Activated CD4-positive, alpha-beta T cell treated with anti-CD3 and anti-CD28 coated beads, Interleukin-2, amount 10 ng/mL, durations not matched to agents 24 days and 14 days (primary cell): ENCODE measurements at places on chromosomes 11 and 22.
A peak's percentile ranks its signal among the peaks of the same experiment; 100 is the strongest.

- no peak overlapping the region for H3K27ac ChIP-seq
- H3K27me3 ChIP-seq: no peaks in the 10 kb centered on the region
- H3K4me1 ChIP-seq: no peaks in the 10 kb centered on the region
- H3K4me3 ChIP-seq: no peak overlapping the region
- no peak for DNase-seq
Observed at GRCh38 chr11:2036863-2037486, 39.3 kb upstream of the H19 start.

DNA sequence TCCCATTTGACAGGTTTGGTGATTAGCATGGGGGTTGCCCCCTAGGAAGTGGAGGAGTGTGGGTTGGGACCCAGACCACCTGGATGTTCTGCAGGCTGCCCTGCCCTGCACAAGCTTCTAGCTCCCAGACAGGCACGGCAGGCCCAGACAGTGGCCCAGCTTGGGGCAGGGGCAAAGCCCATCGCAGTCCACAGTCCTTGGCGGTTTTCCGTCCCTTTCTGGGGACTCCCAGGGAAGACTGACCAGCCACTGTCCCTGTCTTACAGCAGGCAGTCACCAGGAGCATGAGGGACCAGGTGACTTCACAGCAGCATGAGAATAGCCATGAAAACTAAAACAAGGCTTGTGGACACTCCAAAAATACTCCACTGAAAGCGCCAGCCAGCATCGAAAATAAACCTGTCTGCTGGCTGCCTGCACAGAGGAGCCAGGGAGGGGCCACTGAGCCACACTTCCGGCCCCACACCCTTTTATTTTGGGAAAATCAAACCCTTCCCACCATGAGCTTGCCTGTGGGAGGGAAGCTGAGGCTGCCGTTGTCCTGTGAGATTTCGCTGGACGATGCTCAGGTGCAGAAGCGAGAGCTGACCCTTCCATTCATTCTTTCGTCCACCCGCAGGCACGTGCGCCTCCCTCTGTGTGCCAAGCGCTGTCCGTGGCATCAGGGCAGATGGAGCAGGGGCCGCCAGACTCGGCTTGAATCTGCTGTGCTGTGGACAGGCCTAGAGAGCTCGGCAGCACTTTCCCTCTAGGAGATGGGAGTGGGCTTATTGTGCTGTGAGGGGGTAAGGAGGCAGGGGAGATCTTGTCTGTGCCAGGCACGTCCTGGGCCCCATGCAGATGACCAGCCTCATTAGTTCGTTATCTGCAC lies 28.0 kb downstream of the FADD start:
- no peak for DNase-seq
- H3K27ac ChIP-seq: no peak overlapping the region
- no peaks in the 10 kb centered on the region for H3K36me3 ChIP-seq
- no peaks in the 10 kb centered on the region for H3K4me1 ChIP-seq
- H3K4me3 ChIP-seq: no peak overlapping the region
- peaks cover 3% of the 10 kb centered on the region for H3K27me3 ChIP-seq

DNA sequence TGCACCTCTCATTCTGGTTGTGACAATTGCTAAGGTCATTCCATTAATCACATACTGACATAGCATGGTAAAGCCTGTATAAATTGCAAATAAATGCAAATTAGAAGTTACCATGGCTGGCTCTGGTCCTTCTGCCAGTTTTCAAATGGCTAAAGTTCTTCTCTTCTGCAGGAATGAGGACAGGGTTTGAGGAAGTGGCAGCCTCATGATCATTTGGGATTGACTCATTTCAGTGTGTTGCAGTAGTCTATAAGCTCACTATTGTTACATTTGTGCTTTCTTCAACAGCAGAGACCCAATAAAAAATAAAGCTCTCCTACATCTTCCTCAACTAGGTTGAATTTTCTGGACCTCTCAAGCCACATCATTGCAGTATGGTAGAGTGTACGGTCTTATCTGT lies 60.3 kb downstream of the NECTIN1 start:
- H3K36me3 ChIP-seq: no peaks in the 10 kb centered on the region
- no peak for DNase-seq
- H3K4me1 ChIP-seq: peaks cover 1% of the 10 kb centered on the region
- no peak overlapping the region for H3K4me3 ChIP-seq

GRCh38 chr11:46865340-46865739 lies 19.3 kb upstream of the CKAP5 start:
- no peak overlapping the region for H3K4me3 ChIP-seq
- no peak for DNase-seq
- H3K36me3 ChIP-seq: no peaks in the 10 kb centered on the region

- DNase-seq: no peak
- peaks cover 48% of the 10 kb centered on the region for H3K4me1 ChIP-seq
- H3K36me3 ChIP-seq: peaks cover 74% of the 10 kb centered on the region
- no peak overlapping the region for H3K4me3 ChIP-seq
Observed at GRCh38 chr22:31530823-31531195, 34.5 kb downstream of the SFI1 start.

DNA sequence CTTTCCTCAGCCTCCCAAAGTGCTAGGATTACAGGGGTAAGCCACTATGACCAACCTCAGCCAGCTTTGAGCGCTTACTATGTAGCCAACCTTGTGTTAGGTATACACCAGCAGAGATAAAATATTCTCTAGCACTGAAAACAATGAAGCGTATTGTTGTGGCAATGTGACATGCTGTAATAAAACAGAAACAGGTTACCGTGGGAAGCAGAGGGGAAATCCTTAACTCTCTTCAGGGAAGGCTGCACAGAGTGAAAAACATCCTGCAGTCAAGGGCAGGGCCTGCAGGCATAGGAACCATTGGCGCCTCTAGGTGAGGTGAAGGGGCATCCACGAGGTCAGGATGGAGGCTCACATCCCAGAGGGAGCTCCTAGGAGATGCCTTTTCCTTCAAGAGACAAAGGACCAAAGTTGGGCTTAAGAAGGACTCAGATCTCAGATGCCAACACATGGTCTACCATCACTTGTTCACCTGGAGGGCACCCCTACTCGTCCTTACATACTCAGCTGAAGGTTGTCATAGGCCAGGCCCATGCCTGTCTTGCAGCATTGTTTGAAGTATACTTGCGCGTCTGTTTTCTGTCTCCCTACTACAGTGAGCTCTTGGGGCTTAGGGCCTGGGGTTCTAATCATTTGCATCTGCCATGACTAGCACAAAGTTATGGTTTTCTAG lies 8.0 kb downstream of the POLD4 start:
- peak overlapping the region; percentile 49 for H3K4me3 ChIP-seq
- peaks cover 28% of the 10 kb centered on the region for H3K4me1 ChIP-seq
- no peaks in the 10 kb centered on the region for H3K36me3 ChIP-seq
- H3K27me3 ChIP-seq: no peaks in the 10 kb centered on the region
- peak overlapping the region; percentile 88 for H3K27ac ChIP-seq

DNA sequence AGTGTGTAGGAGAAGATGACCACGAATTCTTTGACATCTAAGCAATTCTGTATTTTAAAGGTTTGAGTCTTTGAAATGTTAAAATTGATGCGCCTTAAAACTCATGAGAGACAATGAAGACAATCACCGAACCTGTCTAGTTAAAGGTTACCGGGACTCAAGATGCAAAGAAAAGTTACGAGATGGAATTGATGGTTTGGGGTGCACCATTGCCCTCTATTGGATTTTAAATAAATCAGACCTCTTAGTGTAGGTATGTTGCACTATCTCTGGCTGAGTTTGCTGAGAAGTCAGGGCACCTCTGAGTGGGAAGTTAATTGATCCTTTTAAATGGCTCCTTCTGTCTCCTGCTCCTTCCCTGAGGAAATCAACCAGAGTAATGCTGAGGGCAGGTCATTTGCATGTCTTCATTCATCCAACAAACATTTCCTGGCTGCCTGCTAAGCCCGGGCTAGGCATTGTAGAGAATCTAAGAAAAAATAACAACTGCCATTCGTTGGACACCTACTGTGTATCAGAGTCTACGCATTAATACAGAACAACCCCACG lies 19.4 kb upstream of the TMA7B start:
- H3K4me3 ChIP-seq: peak overlapping the region; percentile 8
- no peaks in the 10 kb centered on the region for H3K27me3 ChIP-seq
- H3K36me3 ChIP-seq: peaks cover 11% of the 10 kb centered on the region
- peak overlapping the region; percentile 72 for H3K27ac ChIP-seq
- DNase-seq: peak; percentile 75

DNA sequence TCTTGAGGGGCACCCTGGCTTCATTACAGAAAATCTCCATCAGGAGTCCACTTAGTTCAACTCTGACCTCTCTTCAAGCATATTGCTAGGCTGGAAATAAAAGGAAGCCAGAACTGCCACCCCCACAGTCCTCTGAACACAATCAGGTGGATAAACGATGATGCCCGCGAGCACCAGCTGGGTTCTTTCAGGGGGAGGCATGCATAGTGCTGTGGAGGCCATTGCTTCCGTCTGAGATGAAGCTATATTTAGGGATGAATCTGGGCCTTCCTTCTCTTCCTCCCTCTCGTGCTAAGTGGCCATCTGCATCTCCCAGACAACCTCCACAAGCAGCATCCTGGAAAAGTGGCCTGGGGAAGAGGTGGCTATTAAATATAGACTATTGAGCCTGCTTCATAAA lies 3.9 kb upstream of the MICAL2 start:
- peaks cover 5% of the 10 kb centered on the region for H3K36me3 ChIP-seq
- peaks cover 49% of the 10 kb centered on the region for H3K4me1 ChIP-seq
- no peak for DNase-seq
- peak overlapping the region; percentile 41 for H3K27ac ChIP-seq
- H3K27me3 ChIP-seq: peaks cover 3% of the 10 kb centered on the region
- no peak overlapping the region for H3K4me3 ChIP-seq

GRCh38 chr11:129729216-129729615 lies 86.4 kb upstream of the TMEM45B start:
- no peaks in the 10 kb centered on the region for H3K4me1 ChIP-seq
- no peak overlapping the region for H3K27ac ChIP-seq
- H3K27me3 ChIP-seq: no peaks in the 10 kb centered on the region

DNA sequence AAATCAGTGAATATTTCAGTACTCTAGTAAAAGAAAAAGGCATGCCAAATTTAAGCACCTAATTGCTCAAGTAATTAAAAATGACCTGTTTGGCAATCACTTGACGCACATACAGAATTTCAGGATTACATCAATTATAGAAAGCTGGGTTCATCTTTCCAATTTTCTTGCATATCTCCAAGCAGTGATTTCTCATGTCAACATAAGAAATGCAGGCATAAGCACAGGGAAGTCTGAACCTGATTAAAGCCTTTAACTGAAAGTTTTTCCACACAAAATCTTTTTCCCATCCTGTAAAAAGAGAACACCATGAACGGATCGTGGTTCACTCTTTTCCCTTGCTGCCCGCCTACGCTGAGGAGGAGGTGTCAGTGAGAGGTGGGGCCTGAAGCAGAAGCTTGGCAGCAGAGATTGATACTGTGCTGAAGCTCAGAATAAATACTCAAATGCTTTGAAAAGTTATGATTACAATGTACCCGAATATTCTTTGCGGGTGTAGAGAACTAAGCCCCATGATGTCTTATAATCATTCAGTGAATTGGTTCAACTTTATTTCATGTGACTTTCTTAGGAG lies 704.1 kb upstream of the CCDC90B start:
- no peaks in the 10 kb centered on the region for H3K36me3 ChIP-seq
- no peak overlapping the region for H3K4me3 ChIP-seq
- no peak overlapping the region for H3K27ac ChIP-seq
- no peaks in the 10 kb centered on the region for H3K27me3 ChIP-seq
- no peak for DNase-seq
- no peaks in the 10 kb centered on the region for H3K4me1 ChIP-seq

DNA sequence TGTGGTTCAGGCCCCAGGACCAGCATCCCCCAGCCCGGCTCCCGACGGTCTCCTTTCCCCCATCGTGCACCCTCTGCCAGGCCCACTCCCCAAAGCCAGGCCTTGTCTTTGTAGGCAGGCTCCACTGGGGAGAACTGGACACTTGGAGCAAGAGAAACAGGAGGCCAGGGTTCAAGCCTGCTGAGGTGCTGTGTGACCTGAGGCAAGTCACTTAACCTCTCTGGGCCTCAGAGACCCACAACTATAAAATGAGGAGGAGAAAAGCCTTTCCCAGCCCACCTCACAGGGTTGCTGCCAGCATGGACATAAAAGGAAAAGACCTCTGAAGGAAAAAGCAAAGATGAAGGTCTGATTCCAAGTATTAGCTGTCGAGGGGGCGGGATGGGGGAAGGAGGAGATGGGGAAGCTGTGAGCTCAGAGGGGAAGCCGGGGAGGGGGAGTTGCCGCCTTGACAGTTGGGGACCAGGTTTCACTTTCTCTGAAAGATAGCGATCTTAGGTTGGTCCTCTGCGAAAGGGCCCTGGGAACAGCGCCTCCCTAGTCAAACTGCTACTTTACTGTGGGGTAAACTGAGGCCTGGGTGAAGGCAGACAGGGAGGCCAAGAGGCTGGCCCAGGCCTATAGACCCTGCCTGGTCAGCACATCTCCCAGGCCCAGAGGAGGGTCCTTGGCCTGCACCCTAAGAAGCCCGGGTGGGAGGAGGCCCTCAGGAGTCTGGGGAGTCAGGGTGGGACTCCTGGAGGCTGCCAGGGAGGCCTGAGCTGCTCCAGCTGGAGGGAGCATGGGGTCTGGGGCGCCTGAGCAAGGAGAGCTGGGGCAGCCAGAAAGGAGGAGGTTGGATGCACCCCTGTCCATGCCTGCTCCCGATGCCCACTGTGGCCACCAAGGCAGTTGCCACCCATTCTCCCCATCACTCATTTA lies 991 bp upstream of the OSM start:
- peaks cover 50% of the 10 kb centered on the region for H3K4me1 ChIP-seq
- H3K36me3 ChIP-seq: peaks cover 65% of the 10 kb centered on the region
- peak; percentile 91 for DNase-seq
- no peaks in the 10 kb centered on the region for H3K27me3 ChIP-seq

DNA sequence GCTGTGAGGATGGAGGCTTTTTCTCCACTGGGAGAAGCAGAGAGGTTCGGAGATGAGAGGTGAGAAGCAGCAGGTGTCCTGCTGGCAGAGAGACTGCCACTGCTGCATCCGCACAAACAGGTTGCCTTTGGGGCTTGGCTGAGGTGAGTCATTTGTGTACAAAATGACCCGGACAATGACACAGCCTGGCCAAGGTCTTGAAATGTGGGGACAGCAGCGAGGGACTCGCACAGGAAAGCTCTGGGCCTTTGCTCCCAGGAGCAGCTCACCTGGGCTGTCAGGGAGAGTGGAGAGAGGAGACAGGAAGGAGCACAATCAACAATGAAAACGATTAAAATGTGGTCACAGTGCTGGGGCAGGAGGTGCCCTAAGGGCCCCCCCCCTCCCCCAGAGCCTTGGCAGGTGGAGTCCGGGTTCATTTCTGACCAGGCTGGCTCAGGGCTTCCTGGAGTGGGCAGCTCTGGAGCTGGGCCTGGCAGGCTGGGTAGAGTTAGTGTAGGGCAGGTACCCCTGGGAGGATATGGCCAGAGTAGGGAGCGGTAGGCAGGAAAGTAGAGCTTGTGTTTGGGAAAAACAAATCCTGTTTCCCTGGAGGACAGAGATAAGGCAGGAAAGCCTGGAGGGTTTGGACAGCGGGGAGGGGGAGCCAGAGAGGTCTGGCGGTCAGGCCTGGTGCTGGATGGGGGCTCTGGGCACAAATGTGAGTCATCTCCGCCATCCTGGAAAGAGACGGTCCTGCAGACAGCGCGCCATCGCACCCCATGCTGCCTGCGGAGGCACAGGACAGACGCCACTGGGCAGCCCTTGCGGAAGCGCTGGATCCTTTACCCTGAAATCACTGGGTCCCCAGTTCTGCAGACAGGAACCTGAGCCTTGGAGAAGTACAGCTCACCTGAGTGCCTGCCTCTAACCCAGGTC lies 37.8 kb upstream of the CELSR1 start:
- no peak for DNase-seq
- peak overlapping the region; percentile 83 for H3K4me3 ChIP-seq
- H3K27me3 ChIP-seq: no peaks in the 10 kb centered on the region
- peaks cover 36% of the 10 kb centered on the region for H3K4me1 ChIP-seq
